Neural crest cell (in vitro differentiated cells): ENCODE measurements at places on chromosomes 3 and 15. TPM values are rescaled to one million over a fixed set of nuclear protein-coding genes. Genes with fewer than 3 reads are reported as not detected.

GRCh38 chr3:128380719-128381118 lies 86.0 kb downstream of the DNAJB8 start:
- DNase-seq: no peak

DNA sequence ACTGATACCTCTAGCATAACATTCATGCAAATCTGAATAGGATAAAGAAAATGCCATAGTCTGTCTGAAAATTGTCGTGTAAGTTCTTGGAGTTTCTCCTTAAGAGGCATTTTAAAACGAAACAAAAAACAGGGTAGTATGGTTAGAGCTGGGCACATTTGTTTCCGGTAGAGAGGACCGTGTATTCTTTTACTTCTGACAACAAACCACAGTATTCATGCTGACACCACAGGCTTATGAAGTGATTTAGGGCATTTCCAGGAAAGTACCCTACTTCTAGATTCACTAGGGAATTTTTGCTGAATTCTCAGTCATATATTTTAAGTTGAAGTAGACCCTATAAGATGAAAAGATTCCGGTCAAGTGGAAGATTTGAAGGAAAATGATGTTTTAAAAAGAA lies 541.3 kb downstream of the UNC13C start:
- no peak for DNase-seq

DNA sequence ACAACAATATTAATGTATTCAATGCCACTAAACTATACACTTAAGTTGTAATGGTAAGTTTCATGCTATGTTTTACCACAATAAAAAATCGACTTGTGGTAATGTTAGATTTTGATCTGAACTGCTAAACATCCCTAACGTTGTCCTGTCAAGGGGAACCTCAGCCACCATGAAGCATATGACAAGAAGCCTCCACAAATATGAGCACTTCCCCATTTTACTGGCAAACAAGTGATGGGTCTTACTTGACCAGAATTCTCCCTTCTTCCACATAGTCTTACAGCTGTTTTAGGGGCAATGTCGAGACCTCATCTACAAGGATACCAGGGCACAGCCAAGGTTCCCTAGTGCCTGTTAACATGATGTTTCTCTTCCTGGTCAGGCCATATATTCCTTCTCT lies 124.2 kb upstream of the ABI3BP start:
- no peak for DNase-seq

PLD1 gene
- total RNA-seq: 0.89 and 0.93 TPM in 2 replicates

SERINC4 gene
- total RNA-seq: 0.23 and 0.35 TPM in 2 replicates

DNA sequence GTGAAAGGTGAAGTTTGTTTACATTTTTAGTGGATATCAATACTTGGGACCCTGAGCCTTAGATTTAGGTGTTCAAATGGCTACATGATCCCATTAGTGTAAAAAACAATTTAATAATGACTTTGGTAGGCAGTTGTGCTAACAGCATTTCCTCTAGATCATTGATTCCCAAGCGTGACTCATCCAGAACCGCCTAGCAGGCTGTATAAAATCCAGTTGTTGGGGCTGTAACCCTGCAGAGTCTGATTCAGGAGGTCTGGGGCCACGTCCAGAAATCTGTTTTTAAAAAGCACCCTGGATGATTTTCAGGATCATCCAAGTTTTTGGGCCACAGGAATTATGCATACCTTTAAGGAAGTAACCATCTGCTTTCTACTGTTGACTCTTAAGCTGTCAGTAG lies 156.4 kb downstream of the TP63 start:
- no peak for DNase-seq

- DNase-seq: no peak
These were observed 358.7 kb downstream of the SQOR start for GRCh38 chr15:45993508-45993907.

XYLB gene
- total RNA-seq: 10.1 and 12.0 TPM in 2 replicates

- no peak for DNase-seq
These were observed 115.2 kb upstream of the TSC22D2 start for GRCh38 chr3:150292891-150293290.

- no peak for DNase-seq
These were observed 51.0 kb upstream of the TRA2B start for GRCh38 chr3:185988816-185989175.

- peak; percentile 81 for DNase-seq
These were observed 275.3 kb downstream of the UACA start for GRCh38 chr15:70488002-70488605.
